ENCODE measurements at places on chromosomes 3 and 15.
A peak's percentile ranks its signal among the peaks of the same experiment; 100 is the strongest.

DNA sequence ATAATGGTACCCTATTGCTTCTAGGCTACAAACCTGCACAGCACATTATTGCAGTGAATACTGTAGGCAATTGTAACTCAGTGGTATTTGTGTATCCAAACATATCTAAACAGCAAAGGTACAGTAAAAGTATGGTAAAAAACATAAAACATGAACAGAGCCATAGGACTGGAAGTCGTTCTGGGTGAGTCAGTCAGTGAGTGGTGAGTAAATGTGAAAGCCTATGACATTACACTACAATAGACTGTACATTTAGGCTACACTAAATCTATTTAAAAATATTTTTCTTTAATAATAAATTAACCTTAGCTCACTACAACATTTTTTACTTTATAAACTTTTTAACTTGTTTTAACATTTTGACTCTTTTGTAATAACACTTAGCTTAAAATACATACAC is 21.3 kb downstream of the RAB6B start:
- DNase-seq: no peak

DNA sequence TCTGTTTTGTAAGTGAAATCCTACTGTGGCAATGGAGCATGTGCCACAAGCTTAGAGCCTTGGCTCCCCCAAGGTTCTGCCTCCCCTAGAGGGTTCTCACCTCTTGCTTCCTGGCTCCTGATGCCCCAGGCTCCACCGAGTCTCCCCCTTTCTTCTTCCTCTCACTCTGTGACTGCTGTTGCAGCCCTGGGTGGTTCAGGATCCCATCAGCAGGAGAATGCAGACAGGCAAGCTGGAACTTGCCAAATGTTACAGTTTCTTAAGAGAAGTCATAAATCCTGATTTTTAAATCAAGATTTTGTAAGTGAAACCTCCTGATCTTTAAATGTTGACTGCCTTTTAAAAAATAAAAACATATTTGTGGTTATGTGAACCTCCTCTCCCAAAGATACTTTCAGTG is 133.9 kb downstream of the CCNL1 start:
- DNase-seq: no peak

- peak; percentile 92 for DNase-seq
Measured at GRCh38 chr3:146160964-146161662, at the start of gene PLOD2. TSS of gene PLOD2 (minus strand) at chr3:146161184. CDS start at chr3:146160989, 195 bp downstream.

DNA sequence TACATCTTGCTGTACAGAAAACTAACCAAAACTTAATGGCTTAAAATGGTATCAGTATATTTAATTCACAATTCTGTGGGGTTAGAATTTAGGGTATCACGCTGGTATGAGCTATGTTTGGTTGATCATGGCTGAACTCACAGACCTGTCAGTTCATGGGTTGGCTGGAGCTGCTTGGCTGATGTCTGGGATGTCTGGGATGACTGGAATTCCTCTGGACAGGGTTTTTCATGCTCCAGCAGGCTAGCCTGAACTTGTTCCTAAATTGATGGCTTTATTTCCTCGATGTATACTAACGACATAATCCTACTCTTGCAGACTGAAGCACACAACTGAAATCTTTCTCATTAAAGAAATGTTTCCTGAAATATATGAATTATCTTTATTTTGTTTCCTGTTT is 338.9 kb upstream of the GBE1 start:
- DNase-seq: no peak

DNA sequence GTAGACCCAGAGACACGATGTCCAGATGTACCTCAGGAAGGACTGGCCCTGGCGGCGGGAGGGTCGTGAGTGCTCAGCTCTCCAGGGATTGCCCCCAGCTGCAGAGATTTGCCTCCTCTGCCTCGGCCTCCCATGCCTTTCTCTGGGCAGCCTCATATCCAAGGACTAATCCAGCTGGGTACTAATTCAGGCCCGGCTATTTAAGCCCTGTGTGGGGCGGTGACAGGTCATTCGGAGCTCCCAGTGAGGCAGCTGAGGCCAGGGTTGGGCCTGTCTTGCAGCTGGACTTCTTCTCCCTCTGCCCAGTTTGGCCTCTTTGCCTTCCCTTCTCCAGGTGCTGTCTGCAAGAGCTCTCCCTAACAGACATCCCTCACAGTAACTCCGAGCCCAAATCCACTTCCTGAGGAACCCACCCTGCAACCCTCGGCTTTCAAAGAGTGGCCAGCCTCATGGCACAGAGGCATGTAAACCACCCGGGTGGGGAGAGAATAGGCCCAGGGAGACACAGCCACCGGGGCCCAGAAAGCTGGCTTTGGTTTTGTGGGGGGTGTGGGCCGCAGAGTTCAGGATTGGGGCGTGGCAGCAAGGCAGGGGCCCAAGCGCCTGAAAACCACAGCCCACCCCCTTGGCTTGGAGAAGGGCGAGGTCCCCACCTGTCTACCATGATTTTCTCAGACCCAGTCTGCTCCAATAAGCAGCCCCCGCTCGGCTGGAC is 85.8 kb downstream of the PPCDC start:
- no peak for DNase-seq
